Heart left ventricle (tissue), 16 donors: ENCODE measurements at places on chromosomes 16 and 17. TPM values are rescaled to one million over a fixed set of nuclear protein-coding genes. Genes with fewer than 3 reads are reported as not detected.

GRCh38 chr17:81322271-81323082 lies 27.4 kb upstream of the SLC38A10 start:
- no peaks in the 10 kb centered on the region for H3K36me3 ChIP-seq
- H3K27ac ChIP-seq, result no peak overlapping the region
- no peaks in the 10 kb centered on the region for H3K4me1 ChIP-seq
- H3K27me3 ChIP-seq, result no peaks in the 10 kb centered on the region

Gene CES4A
- total RNA-seq, result 4.6 TPM

DNA sequence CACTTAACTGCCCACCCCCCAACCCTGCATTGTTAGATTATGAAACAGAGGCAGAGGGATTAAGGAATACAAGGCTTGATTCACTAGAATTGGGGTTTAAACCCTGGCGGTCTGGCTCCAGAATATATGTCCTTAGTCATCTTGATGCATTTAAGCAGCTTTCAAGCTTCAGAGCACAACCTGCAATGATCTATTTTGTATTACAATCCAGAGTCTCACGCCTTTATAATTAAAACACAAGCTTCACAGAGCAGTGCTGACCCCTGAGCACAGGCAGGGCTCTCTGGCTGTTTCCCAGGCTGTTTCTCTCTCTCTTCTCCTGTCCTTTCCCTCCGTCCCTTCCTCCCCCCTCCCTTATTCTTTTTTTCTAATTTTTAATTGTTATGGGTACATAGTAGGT lies 209.1 kb downstream of the SPECC1 start:
- H3K27me3 ChIP-seq, result no peaks in the 10 kb centered on the region
- no peaks in the 10 kb centered on the region for H3K4me1 ChIP-seq
- no peak overlapping the region for H3K27ac ChIP-seq
- H3K36me3 ChIP-seq, result no peaks in the 10 kb centered on the region

- no peaks in the 10 kb centered on the region for H3K27me3 ChIP-seq
- H3K4me1 ChIP-seq, result no peaks in the 10 kb centered on the region
- H3K36me3 ChIP-seq, result no peaks in the 10 kb centered on the region
- DNase-seq, result no peak
These were observed 31.7 kb upstream of the GAN start for GRCh38 chr16:81283044-81283443.

Gene NOG
- total RNA-seq, result not detected

Gene RRAD
- total RNA-seq, result 106 TPM

GRCh38 chr16:84548971-84549844 lies 44.7 kb upstream of the MEAK7 start:
- no peak overlapping the region for H3K4me3 ChIP-seq
- H3K36me3 ChIP-seq, result no peaks in the 10 kb centered on the region
- no peaks in the 10 kb centered on the region for H3K4me1 ChIP-seq
- DNase-seq, result no peak
- H3K27me3 ChIP-seq, result no peaks in the 10 kb centered on the region

Gene SLC5A10
- total RNA-seq, result not detected

Gene TSPOAP1
- total RNA-seq, result 21.4 TPM

Gene ATP1B2
- total RNA-seq, result 3.4 TPM

GRCh38 chr17:3528403-3528851 lies 29.2 kb downstream of the TRPV3 start:
- H3K27ac ChIP-seq, result peak overlapping the region; percentile 74
- H3K36me3 ChIP-seq, result no peaks in the 10 kb centered on the region
- peaks cover 8% of the 10 kb centered on the region for H3K4me1 ChIP-seq
- no peaks in the 10 kb centered on the region for H3K27me3 ChIP-seq
- DNase-seq, result no peak
- H3K4me3 ChIP-seq, result no peak overlapping the region

Gene KRTAP3-2
- not detected for total RNA-seq

- H3K4me1 ChIP-seq, result no peaks in the 10 kb centered on the region
- H3K27me3 ChIP-seq, result no peaks in the 10 kb centered on the region
- no peak for DNase-seq
- H3K27ac ChIP-seq, result no peak overlapping the region
- H3K4me3 ChIP-seq, result no peak overlapping the region
These were observed 188.0 kb downstream of the HAPSTR1 start for GRCh38 chr16:9279291-9280068.

GRCh38 chr17:61618950-61619349 lies 27.9 kb upstream of the NACA2 start:
- H3K27me3 ChIP-seq, result no peaks in the 10 kb centered on the region
- H3K4me3 ChIP-seq, result no peak overlapping the region
- H3K4me1 ChIP-seq, result no peaks in the 10 kb centered on the region
- no peaks in the 10 kb centered on the region for H3K36me3 ChIP-seq
- no peak overlapping the region for H3K27ac ChIP-seq
- DNase-seq, result no peak

Gene HBQ1
- not detected for total RNA-seq

- no peak overlapping the region for H3K27ac ChIP-seq
- H3K36me3 ChIP-seq, result no peaks in the 10 kb centered on the region
- no peak overlapping the region for H3K4me3 ChIP-seq
- H3K4me1 ChIP-seq, result no peaks in the 10 kb centered on the region
- no peak for DNase-seq
- no peaks in the 10 kb centered on the region for H3K27me3 ChIP-seq
These were observed 130.2 kb downstream of the MYO1D start for GRCh38 chr17:32746698-32747097.

Gene DNAAF8
- total RNA-seq, result 1.1 TPM

GRCh38 chr16:88928405-88929090 lies 48.5 kb downstream of the CBFA2T3 start:
- no peak for DNase-seq
- peaks cover 38% of the 10 kb centered on the region for H3K4me1 ChIP-seq
- H3K36me3 ChIP-seq, result no peaks in the 10 kb centered on the region
- H3K27ac ChIP-seq, result no peak overlapping the region
